ENCODE measurements at places on chromosomes 16 and 17.

DNA sequence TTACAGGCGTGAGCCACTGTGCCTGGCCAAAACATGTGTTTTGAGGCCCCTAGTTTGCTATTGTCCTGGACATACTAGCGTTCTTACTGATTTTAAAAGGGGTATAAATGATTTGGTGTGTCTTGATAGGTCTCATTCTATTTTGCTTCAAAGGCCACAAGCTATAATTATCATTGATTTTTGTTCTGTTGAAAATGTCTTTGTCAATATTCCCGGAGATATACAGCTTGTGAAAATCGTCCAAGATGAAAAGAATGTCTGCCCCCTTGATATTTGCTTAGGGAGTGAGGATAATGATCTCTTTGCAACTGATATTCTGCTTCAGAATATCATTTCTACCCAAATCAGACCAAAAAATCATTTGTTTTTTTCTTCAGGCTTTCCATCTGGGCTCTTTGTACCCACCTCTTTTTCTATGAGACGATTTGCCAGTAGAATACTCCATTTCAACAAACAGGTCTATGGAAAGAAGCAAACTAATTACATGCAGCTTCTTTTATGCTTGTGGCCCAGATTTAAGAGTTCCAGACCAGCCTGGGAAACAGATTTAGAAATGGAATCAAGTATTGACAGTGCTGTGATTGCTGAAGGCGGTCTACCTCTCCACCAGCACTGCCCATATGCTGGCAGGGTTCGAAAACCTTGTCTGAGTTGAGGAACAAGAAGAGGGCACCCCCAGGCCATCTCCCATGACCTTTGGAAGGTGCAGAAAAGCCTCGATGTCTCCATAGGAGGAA lies 14.1 kb upstream of the ST6GALNAC1 start:
- no peak for DNase-seq

DNA sequence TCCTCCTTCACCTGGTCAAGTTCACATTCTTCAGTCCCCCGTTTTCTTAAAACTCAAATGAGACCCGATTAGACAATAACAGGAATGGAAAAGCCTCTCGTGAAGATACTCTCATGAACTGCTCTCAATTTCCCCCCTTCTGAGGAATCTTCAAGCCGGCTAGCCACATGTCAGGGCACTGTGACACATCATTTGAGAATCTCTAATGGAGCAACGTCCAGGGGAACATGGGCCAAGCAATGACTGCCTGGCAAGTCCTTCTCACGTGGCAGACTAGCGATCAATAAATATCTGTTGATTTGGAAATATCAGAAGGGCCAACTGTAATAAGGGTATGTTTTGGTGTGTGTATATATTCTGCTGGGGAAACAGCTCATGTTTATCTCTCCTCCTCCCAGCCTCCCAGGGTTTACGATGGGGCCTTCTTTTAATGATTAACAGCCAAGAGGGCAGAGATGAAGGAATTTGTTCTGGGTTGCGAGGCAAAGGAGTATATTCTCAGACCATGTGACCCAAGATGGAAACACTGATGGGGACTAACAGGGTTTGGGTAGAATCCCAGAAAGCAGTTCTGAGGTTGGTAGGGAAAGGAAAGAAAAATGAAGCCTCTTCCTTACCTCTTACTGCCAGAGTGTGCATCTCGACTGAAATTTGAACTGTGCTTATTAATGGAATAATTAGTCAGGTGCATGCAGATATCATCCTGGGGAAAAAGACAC lies 21.4 kb downstream of the TTLL6 start:
- DNase-seq: no peak

- DNase-seq: no peak
Measured at GRCh38 chr16:89960966-89961365, 12.4 kb downstream of the DEF8 start.

DNA sequence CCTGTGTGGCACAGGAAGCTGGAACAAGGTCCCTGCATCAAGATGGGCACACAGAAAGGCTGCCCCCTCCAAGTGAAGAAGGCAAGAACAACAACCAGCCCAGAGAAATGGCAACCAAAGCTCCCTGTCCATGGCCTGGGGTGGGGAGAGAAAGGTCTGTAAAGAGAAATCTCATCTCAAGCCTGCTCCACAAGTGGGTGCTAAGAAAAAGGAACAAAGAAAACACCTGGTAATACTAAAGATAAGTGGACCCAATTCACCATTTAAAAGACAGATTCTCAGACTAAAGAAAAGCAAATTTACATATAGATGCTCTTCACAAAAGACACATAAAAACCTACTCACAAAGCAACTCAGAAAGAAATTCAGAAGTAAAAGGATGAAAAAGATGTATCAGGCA lies 107.4 kb downstream of the PARN start:
- no peak for DNase-seq

- no peak for DNase-seq
Measured at GRCh38 chr16:54517181-54517580, 230.6 kb upstream of the IRX3 start.

GRCh38 chr16:82201926-82202325 lies 31.9 kb upstream of the MPHOSPH6 start:
- no peak for DNase-seq

DNA sequence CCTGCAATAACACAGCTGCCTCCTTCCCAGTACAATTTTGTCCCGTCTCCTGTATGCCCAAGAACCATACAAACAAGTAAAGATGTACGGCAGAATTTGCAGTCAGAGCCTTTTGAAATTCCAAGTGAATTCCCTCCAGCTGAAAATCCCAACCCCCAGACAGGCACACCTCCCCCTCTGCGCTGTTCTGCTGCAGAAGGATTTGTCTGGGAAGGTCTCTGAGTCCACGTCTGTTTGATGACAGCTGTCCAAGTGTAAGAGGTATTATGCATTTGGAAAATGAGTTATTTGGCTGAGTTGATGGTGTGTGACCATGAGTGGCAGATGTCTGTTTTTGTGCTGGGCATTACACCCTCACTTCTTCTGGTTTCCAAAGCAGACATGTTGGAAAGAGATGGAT lies 104.9 kb upstream of the HS3ST4 start:
- DNase-seq: no peak

DNA sequence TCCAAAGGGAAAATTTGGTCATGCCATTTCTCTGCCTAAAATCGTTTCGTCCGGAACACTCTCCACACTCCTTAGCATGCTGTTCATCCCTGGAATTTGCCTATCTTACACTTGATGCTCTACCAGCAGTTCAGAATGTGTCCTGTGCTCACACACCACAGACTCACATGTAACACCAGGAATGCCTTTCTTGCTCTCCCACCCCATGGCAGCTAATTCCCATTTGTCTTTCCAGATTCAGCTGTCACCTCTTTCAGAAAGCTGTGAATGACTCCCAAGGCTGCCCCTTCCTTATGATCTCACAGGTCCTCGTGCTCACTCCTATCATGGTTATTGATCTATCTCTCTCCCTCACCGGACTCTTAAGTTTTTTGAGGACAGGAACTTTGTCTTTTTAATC lies 38.1 kb downstream of the HYDIN start:
- DNase-seq: no peak

DNA sequence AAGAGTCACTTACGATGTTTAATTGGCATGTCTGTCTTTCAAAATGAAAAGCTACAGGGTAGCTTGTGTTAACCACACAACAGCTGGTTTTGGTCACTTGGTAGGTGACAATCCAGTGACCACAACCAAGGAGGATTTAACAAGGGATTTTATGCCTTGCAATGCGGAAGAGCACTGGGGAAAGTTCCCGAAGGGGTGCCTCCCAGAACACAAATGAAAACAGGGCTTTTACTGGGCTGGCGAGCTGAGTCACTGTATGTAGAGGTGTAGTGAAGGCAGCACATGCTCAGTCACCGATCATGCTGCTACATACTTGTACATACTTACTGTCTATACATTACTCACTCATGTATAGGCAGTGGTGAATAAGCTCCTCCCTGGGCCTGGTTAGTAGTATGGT lies 483.5 kb downstream of the CDH13 start:
- DNase-seq: no peak

DNA sequence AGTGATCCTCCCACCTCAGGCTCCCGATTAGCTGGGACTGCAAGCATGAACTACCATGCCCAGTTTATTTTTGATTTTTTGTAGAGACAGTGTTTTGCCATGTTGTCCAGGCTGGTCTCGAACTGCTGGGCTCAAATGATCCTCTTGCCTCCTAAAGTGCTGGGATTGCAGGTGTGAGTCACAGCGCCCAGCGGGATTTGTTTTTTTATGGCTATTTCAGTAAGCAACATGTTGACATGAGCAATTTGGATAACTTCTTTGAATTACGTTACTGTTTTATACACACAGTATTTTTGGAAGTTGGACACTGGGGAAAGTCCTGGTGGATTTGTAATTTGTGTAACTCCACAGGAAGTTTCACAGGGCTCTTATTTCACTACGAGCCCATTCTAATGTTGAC lies 18.5 kb upstream of the RHOT1 start:
- no peak for DNase-seq

DNA sequence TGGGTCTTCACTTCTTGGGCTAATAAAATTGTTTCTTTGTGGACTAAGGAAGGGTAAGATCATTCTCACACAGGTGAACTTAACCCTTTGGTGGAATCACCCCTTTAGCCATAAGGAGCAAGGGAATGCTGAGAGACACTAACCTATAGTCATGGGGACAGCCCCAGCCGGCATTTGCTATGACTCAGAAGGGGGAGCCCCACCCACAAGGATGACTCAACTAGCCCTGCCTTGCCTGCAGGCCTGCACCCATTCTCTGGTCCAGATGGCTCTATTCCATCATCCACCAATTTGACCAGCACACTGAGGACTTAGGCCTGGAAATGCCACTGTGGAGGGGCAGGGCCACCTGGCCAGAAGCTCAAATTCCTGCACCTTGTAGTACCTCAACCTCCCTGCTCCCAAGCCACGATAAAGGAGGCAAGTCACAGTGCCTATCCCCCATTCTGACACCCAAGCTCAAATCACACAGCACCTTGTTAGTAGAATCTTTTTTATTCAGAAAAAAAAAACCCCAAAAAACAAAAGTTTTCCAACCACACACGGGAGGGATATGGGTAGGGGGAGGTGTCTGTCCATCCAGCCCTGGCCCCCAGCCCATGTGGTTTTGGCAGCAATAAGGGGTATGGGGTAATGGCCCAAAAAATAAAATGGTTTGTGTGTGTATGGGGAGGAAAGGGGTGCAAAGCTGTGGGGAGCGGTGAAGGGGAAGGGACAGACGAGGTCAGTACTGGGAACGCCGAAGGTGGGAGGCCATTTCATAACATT lies 3.0 kb downstream of the PFN1 start:
- peak; percentile 56 for DNase-seq

- DNase-seq: peak; percentile 22
Measured at GRCh38 chr17:43846221-43846712, 709 bp upstream of the CD300LG start.

- no peak for DNase-seq
Measured at GRCh38 chr16:66849549-66849948, 5.3 kb downstream of the CA7 start.

- no peak for DNase-seq
Measured at GRCh38 chr17:3590231-3590630, 19.0 kb downstream of the TRPV1 start.

DNA sequence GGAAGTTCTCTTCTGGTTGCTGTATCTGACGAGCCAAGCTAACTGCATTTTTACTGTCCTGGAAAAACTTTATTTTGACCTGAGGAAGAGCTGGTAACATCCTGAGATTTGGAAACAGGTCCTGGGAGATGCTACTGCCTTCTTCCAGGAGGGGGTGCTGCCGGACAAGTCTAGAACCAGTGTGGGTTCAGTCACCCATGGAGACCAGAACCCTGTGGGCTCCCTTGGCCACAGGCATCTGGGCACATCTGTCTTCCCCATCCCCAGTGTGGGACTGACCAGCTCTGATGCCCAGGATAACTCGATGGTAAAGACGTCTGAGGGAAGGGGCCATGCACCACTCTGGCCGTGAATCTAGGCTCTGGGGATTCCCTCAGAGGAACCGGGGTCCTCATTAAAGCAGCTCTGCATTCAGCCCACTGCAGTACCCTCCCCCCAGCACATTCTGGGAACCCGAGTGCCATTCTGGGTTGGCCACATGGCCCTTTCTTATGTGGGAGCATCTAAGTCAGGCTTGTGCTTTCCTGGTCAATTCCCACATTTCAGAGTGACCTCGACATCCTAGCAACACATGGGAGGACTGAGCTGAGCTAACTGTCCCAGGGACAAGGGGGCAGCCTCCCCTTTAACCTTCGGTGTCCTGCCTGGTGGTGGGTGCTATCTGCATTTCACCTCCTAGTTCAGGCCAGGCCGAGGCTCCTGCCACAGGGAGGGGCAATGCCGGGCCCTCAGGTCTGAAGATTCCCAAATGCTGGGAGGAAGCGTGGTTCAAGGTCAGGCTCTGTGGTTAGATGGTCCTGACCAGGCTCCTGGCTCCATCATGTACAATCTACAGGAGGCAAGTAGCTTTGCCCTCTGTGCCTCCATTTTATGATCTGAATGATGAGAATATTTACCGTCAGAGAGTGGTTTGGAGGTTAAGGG lies 6.4 kb downstream of the C16orf86 start:
- peak; percentile 38 for DNase-seq

DNA sequence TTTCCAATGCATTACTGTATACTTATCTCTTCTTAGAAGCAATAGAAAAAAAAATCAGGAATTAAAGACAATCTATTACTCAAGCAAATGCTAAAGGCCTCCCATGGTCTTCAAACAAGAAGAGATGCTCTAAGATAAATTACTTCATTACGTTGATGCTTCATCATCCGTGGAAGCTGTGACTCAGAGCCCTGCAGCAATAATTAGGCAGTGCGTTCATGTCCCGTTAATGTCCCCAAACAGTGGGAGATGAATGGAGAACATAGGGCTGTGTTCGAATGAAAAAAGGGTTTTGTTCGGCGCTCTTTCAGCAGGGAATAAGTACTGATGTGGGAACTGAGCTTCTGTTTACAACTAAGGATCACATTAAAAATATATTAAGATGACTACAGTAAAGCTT lies 15.9 kb upstream of the PDXDC1 start:
- DNase-seq: no peak

DNA sequence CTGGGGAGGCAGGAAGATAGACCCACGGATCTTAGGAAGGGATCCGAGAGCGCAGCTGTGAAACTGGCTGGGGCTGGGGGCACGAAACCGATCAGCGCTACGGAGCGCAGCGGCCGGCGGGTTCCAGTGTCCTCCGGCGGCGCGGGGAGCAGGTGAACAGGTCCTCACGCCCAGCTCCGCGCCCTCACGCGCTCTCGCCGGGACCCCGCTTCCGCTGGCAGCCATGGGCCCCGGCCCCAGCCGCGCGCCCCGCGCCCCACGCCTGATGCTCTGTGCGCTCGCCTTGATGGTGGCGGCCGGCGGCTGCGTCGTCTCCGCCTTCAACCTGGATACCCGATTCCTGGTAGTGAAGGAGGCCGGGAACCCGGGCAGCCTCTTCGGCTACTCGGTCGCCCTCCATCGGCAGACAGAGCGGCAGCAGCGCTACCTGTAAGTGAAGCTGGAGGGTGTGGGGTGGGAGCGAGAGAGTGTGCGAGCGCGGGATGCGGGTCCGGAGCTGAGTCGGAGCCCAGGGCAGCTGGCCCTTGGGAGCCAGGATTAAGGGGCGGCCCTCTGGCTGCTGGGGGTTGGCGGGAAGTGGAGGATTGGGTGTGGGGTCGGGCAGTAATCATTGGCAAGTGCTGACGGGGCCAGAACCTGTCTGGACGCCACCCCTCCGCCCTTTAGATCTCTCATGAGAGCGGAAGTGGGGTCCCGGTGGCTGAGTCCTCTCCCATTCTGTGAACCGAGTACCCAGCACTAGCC lies 479 bp downstream of the ITGA3 start:
- peak; percentile 34 for DNase-seq

GRCh38 chr17:55053855-55054254 lies 85.3 kb downstream of the STXBP4 start:
- no peak for DNase-seq

- DNase-seq: peak; percentile 75
Measured at GRCh38 chr17:50507871-50508572, at the start of gene MYCBPAP. MYCBPAP (plus strand) TSS chr17:50508439; CDS start chr17:50508675, 236 bp downstream.

- DNase-seq: no peak
Measured at GRCh38 chr17:1541367-1541904, 21.2 kb downstream of the PITPNA start.
